Vagina (tissue), 2 donors: ENCODE measurements at places on chromosomes 2 and 18. TPM values are rescaled to one million over a fixed set of nuclear protein-coding genes. Genes with fewer than 3 reads are reported as not detected.

The MERTK gene
- 15.7 TPM for total RNA-seq

The C2orf78 gene
- total RNA-seq, result not detected

The GLI2 gene
- 16.2 TPM for total RNA-seq

DNA sequence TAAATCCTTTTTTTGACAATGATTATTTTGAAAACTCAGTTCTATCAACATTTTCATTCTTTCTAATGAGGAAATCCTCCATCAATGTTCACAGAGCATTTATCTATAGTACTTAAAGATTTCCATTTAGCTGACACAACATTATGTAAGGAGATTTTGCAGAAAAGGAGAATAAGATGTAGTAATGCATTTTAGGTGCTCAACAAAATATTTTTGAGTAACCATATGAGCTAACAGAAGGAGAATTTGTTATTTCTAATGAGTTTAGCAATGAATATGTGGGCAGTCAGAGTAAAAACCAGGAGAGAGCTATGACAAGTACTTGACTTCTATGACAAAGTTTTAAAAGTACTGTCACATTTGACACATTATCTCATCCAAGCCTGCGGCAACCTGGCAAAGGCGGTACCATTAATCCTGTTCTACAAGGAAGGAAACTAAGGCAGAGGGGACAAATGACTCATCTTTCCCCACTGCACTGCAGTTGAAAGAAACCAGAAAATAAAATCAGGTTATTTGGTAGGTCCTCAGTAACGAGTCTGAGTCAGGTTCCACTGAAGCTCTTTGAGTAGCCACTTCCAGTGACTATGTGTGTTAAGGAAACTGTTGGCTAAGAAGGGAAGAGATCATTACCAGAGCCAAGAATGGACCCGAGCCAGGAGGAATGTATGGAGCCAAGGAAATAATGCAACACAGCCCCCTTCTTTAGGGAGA lies 134.1 kb upstream of the ITGB6 start:
- no peak for DNase-seq

GRCh38 chr18:5463831-5464230 lies 80.0 kb downstream of the EPB41L3 start:
- DNase-seq, result no peak

- no peak for DNase-seq
Measured at GRCh38 chr2:101348883-101349282, 38.4 kb downstream of the CREG2 start.

DNA sequence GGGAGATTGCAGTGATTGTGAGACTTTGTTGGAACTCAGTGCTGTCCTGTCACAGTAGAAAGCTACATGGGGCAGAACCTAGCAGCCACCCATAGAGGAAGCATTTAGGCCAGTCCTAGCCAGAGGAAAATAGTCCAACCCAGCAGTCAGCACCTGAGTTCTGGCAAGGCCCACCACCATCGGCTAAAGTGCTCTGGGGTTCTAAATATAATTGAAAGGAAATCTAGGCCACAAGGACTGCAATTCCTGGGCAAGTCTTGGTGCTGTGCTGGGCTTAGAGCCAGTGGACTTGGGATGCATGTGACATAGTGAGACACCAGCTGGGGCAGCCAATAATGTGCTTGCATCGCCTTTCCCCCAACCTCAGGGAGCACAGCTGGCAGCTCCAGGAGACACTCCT lies 28.9 kb upstream of the ACTR2 start:
- DNase-seq, result no peak

GRCh38 chr18:9536354-9537152 lies 61.2 kb downstream of the RALBP1 start:
- no peak for DNase-seq

GRCh38 chr2:225532096-225532495 lies 132.6 kb downstream of the NYAP2 start:
- no peak for DNase-seq

DNA sequence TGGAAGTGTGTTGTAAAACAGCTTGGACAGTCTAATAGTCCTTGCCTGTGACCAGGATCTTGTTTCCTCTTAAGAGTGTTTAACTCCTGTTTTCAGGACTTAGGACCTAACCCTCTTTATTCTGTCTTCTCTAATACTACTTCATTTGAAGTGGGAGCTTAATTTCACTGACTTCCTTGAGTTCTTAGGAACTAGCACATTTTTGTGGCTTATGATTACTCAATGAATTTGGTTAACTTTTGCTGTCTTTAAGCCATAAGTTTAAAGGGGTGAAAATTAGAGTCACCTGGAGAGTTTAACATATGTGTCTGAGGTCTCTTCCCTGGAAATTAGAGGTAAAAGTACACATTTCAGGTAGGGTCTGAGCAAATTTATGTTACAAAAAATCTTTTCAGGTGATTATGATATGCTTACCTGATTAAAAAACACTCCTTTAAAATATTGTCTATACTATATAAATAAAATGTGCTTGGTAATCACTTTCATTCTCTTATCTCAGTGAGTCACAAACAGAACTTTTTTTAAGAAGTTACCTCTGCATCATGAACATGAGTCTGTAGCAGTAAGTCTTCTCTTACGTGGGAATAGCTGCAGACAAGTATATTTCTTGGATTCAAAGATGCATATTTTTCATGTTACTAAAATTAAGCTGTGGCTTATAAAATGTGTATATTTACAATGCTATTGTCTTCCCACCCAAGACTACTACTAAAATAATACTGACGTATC lies 52.7 kb downstream of the ATP9B start:
- no peak for DNase-seq

GRCh38 chr2:60411295-60411694 lies 142.2 kb downstream of the BCL11A start:
- DNase-seq, result no peak
